Activated naive CD4-positive, alpha-beta T cell treated with anti-CD3 and anti-CD28 coated beads, Interleukin-2, amount 50 U/mL, for 72 hours (primary cell): ENCODE measurements at places on chromosomes 11 and 22. TPM values are rescaled to one million over a fixed set of nuclear protein-coding genes. Genes with fewer than 3 reads are reported as not detected.

LDHAL6A gene
- not detected for total RNA-seq

SCGB1C1 gene
- 0.64 TPM for total RNA-seq

GPHA2 gene
- not detected for total RNA-seq

PLAAT4 gene
- total RNA-seq = 34.1 TPM

FAM83F gene
- total RNA-seq = 1.1 TPM

OR2AG2 gene
- not detected for total RNA-seq

CLTCL1 gene
- total RNA-seq = 3.3 TPM

RIMBP3C gene
- 0.25 TPM for total RNA-seq

RCOR2 gene
- total RNA-seq = 0.09 TPM

KCNK4 gene
- total RNA-seq = 0.23 TPM

ELP4 gene
- total RNA-seq = 19.1 TPM

UBE2L3 gene
- 46.1 TPM for total RNA-seq

BAIAP2L2 gene
- total RNA-seq = 1.1 TPM

INPP5J gene
- total RNA-seq = 0.32 TPM

CLDN5 gene
- not detected for total RNA-seq

SLC22A8 gene
- not detected for total RNA-seq
